ENCODE measurements at places on chromosomes 12 and 14.

- no peak for DNase-seq
Measured at GRCh38 chr12:119989361-119989730, 310 bp downstream of the BICDL1 start.

GRCh38 chr12:56874821-56875220, 59.4 kb downstream of the SDR9C7 start:
- DNase-seq, result no peak

DNA sequence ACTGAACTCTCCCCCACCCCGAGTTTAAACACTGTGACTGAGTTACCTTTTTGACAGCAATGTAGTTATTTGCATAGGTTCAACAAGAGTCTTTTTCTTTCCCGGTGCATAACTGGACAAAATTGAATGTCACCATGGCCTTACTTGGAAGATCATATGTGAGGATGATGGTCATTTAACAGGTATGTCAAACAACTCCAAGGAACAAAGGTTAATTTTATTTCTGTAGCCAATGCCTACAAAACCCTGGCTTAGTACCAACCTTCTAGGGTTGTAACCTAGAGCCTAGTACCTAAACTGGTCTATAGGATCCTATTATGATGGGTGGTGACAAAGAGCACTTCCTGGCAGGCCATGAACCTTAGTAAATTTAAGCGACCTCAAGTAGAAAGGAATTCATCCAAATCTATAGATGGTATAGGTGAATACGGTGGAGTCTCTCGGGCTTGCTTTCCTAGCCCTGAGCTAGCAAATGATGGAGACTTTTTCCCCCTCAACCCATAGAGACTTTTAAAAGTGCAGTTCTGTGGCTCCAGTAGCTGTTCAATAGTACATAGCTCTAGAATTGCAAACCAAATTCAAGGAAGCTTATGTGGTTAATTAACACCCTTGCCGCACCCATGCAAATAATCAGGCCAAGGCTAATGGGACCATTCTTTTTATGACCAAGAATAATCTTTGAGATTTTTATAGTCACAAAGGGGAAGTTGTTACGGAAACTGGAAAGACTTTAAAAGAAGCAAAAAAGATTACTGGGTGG, 89.0 kb downstream of the SLC38A1 start:
- DNase-seq, result no peak

GRCh38 chr14:92819011-92819597, 25.0 kb downstream of the GOLGA5 start:
- DNase-seq, result no peak

DNA sequence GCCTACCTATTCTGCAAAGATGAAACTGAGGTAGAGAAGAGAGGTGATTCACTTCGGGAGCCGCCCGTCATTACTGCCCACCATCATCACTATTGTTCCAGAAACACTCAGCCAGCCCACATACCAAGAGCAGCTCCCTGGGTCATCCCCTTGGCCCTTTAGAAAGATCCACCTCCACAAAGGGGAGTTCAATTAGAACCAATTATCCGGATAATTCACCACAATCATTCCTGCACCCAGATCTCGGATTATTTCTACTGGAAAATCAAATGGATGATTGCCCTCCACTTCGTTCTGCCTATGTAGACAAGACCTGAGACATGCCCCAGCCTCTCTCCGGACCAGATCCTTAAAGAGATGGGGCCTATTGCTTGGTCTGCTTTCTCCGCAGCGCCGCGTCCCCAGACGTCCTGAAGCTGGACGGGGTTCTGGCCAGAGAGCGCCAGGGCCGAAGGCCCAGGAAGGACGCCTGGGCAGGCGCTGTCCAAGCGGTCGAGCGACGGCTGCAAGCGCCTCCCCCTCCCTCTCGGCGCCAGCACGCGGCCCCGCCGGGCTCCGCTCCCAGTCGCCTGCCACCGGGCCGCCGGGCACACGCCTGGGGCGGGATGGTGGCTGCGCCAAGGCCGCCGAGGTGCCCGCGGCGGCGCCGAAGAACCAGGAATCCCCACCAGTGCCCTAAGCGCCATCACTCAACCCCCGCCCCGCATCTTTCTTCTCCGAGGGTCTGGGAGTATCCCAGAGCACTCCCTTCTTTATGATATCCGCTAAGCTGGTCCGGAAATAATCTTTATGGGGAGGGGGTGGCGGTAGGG, 1.3 kb upstream of the ASCL1 start:
- no peak for DNase-seq

DNA sequence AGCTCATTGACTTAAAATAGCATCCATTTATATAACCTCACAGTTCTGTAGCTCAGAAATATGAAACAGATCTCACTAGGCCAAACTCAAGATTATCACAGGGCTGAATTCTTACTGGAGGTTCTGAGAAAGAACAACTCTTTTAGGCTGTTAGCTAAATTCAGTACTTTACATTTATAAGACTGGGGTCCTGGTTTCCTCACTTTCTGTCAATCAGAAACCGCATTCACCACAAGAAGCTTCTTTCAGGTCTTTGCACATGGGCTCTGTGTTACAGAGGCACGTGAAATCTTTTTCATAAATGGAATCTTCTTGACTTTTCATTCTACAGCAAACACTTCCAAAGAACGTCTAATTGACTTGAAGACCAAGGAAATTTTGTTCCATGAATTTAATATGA, 876.3 kb upstream of the FOXG1 start:
- no peak for DNase-seq

- no peak for DNase-seq
Measured at GRCh38 chr14:49942090-49942489, 49.2 kb downstream of the ARF6 start.

DNA sequence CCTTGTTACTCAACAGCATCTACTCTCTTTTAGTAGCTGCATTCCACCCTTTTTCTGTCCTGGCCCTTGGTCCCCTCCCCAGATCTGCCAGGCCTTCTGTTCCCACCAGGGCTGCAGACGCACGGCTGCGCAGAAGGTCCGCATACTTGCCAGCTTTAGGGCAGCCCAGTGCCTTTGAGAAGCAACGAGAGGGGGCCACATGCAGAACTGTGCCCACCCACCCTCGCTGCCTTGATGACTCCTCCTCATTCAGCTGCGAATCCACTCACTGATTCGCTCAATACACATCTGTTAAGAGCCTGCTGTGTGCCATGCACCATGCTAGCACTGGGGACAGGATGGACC, 39.2 kb downstream of the PRIMA1 start:
- DNase-seq, result no peak

- no peak for DNase-seq
Measured at GRCh38 chr12:42267413-42268190, 29.6 kb upstream of the YAF2 start.

All from CD4-positive, alpha-beta T cell treated with Interleukin-12 subunit alpha and Interleukin-12 subunit beta, for 1 hour (primary cell).